Right renal cortex interstitium (tissue), 3 donors: ENCODE measurements at places on chromosomes 12 and 14. TPM values are rescaled to one million over a fixed set of nuclear protein-coding genes. Genes with fewer than 3 reads are reported as not detected.

Gene ADAM21
- 0.37 TPM for polyA plus RNA-seq

Gene RNF41
- 46.7 TPM for polyA plus RNA-seq

Gene DCD
- not detected for polyA plus RNA-seq

Gene TDG
- polyA plus RNA-seq = 53.0 TPM

Gene PLEKHD1
- 5.7 TPM for polyA plus RNA-seq

Gene HOXC4
- 37.2 TPM for polyA plus RNA-seq

Gene KRT80
- polyA plus RNA-seq = 0.89 TPM

Gene RNU4-1
- polyA plus RNA-seq = not detected

Gene OTOGL
- 0.83 TPM for polyA plus RNA-seq

DNA sequence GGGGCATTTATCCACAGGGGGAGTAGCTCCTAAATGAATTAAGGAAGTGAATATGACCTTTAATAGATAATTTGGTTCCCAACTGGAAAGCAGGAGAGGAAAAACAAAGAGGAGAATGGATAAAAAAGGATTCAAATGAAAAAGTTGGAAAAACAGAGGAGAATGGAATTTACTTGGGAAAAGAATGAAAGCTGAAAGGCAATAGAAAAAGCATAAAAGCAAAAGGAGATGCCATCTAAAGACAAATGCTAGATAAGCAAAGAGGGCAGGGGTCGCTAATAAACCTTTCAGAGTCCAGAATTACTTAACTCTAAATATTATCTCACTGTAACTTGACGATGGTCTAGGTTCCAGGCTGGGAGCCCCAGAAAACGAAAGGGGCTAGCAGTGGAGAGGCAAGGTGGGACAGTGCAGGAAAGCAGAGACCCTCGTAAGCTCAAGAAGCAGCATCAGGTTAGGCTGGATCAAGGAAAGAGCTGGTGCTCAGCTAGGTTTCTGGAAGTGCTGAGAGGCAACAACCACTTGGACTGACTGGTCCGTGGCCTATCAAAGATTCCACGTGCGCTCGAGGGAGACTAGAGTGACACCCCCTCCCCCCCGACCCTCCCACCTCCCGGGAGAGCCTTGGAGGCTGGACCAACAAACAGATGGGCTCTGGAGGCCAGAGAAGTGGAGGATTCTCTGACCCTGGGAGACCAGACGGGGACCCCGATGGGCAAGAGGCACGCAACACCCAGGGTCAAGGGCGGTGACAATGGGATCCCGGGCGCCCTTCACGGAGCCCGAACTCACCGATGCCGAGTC lies 1.2 kb downstream of the SLC2A13 start:
- DNase-seq = no peak

DNA sequence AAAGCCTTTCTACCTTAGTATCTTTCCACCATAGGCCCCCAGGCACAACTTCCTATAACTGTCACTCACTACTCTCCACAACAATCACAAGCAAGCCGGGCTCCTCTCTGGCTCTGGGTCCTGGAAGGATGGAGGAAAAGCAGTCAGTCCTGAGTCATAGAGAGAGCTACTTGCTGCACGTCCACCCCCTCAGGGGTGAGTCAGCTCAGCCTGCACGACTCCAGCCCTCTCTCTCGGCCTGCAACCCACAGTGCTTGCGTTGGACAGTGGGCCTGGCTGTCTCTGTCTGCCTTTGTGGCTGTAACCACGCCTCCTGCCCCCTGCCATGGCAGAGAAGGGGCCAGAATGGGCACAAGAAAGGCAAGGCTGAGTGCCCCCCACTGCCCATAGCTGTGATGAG lies 154.1 kb upstream of the FKBP4 start:
- DNase-seq = no peak

DNA sequence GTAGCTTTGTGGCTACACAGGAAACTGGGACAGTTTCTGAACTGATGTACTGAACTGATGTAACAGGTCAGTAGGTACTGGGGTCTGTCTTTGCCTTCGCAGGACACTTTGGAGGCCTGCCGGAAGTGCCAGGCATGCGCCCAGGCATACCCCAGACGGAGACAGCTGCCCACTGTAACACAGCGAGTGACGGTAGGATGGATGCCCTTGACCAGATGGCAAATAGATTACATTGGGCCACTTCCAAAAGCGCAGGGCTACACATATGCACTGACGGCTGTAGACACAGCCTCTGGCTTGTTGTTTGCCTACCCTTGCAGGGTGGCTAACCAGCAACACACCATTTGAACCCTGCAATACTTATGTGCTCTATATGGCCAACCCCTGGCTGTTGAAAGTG lies 94.1 kb upstream of the TMPO start:
- DNase-seq = no peak

- DNase-seq = no peak
Observed at GRCh38 chr12:101823039-101823438, 7.7 kb downstream of the GNPTAB start.

DNA sequence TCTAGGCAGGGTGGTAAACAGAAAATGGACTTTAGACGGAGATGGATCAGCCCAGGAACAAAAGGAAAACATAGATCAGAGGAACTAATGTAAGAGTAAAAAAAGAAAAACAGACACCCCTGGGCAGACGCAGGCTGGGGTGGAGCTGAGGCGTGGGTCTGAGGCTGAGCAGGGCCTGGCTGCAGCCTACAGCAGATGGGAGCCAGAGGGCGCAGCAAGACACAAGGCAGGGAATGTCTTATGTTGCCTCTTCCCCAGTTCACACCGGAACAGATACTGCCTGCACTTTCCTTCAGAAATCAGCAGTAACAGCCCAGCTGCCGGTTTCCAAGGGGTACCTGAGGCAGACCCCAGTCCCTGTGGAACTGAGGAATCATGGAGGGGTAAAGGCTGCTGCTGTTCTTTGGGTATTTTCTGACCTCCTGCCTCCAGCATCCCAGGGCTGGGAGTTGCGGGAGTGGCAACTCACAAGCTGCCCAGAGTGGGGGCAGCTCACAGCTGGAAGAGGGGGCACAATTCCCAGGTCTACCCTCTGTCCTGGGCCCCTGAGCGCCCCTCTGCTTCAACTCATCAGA lies 9.8 kb downstream of the ZNF605 start:
- no peak for DNase-seq

- DNase-seq = no peak
Observed at GRCh38 chr12:131442337-131442918, 268.5 kb upstream of the SFSWAP start.

GRCh38 chr12:96466939-96467751 lies 22.2 kb upstream of the CFAP54 start:
- no peak for DNase-seq

- DNase-seq = no peak
Observed at GRCh38 chr12:13811061-13811460, 170.3 kb downstream of the GRIN2B start.

- no peak for DNase-seq
Observed at GRCh38 chr12:93090731-93091172, 161.7 kb upstream of the EEA1 start.

DNA sequence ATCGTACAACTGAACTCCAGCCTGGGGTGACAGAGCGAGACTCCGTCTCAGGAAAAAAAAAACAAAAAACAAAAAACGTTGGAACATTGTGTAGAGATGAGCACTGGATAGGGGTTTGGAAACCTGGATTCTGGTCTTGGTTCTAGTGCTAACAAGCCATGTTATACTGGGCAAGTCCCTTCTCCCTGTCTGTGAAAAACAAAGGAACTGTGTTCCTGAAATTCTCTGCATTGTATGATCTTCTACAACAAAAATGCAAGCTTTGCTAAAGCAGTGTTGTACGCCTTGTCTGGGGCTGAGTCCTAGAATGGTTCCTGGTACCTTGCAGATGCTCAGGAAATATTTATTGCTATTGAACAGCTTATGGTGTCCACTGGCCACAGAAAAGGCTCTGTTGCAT lies 13.4 kb downstream of the GPRC5D start:
- DNase-seq = no peak

GRCh38 chr12:2460051-2460670 lies 334.6 kb upstream of the FKBP4 start:
- no peak for DNase-seq

- no peak for DNase-seq
Observed at GRCh38 chr12:64054079-64054520, 168.0 kb downstream of the KICS2 start.

GRCh38 chr12:30843211-30843610 lies 83.3 kb upstream of the TSPAN11 start:
- no peak for DNase-seq

GRCh38 chr14:53545217-53545616 lies 392.1 kb upstream of the DDHD1 start:
- no peak for DNase-seq

- DNase-seq = no peak
Observed at GRCh38 chr12:18422871-18423270, 161.6 kb downstream of the PIK3C2G start.

- no peak for DNase-seq
Observed at GRCh38 chr14:49975276-49975675, 82.4 kb downstream of the ARF6 start.

GRCh38 chr14:101186992-101187815 lies 283.7 kb upstream of the RTL1 start:
- DNase-seq = no peak

DNA sequence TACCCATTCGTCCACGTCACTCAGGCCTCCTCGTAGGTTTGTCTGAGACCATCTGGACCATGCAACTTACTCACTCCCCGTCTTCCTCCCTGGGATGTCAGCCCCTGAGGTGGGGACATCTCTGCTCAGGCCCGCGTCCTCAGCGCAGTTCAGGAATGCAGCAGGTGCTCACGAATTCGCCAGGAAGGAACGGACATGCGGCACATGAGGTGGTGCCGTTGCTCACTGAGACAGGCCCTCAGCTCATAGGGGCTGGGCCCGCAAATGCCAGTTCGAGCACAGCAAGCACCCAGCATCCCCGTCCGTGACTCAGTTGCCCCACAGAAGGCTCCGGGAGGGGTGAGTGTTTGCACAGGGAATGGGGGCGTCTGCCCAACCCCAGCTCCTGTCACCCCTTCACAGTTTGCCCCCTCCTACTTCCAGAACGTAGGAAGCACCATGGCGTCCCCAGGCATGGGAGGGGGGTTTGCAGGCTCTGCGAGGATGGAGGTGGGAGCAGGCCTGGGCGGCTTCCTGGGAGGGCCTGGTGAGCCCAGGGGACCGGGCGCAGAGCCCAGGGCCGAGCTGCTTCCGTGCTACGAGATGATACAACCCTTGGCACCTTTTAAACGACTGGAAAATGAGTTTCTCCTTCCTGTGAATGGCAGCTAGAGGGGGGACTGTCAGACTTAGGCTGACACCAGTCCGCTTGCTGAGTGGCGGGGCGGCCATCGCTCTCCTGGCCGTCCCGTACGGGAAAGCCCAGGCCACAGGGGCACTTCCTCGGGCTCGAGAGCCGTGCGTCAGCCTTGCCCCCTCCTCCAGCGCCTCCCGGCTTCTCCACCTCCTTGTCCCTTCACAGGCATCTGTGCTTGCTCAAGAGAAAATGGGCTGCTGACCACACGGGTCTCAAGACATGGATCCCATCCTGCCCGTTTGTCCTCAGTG lies 6.9 kb downstream of the GALNT9 start:
- no peak for DNase-seq
